Activated T-cell treated with anti-CD3 and anti-CD28 coated beads for 4 hours (primary cell): ENCODE measurements at places on chromosomes 1 and 21.

- DNase-seq: no peak
Observed at GRCh38 chr1:43522776-43523480, 7.8 kb upstream of the PTPRF start.

DNA sequence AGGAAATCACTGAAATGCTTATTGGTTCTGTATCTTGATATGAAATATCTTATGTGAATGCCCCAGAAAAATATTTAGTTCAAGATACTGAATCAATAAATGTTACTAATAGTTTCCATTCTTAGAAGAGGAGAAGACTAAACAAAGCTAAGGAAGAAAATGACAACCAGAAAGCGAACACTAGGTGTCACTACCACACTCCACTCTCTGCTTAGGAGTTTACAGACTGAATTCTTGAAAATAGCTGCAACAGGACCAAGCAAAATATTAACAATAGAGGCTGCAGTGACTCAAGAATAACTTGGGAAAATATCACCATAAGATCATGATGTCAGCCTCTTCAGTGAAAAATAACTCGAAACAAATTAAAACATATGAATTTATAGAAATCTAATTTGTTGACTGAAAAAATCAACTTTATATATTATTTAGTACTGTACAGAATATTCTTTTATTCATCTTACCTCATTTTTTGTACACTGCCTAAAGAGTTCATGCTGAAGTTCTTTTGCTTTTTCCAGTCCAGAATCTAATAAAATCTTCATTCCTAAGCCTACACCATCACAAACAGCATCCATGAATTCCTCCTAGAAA is 61.6 kb downstream of the KIF14 start:
- DNase-seq: no peak

- DNase-seq: no peak
Observed at GRCh38 chr1:53637511-53638359, 101.2 kb downstream of the GLIS1 start.

- DNase-seq: no peak
Observed at GRCh38 chr1:42779725-42780124, 5.1 kb upstream of the TMEM269 start.

DNA sequence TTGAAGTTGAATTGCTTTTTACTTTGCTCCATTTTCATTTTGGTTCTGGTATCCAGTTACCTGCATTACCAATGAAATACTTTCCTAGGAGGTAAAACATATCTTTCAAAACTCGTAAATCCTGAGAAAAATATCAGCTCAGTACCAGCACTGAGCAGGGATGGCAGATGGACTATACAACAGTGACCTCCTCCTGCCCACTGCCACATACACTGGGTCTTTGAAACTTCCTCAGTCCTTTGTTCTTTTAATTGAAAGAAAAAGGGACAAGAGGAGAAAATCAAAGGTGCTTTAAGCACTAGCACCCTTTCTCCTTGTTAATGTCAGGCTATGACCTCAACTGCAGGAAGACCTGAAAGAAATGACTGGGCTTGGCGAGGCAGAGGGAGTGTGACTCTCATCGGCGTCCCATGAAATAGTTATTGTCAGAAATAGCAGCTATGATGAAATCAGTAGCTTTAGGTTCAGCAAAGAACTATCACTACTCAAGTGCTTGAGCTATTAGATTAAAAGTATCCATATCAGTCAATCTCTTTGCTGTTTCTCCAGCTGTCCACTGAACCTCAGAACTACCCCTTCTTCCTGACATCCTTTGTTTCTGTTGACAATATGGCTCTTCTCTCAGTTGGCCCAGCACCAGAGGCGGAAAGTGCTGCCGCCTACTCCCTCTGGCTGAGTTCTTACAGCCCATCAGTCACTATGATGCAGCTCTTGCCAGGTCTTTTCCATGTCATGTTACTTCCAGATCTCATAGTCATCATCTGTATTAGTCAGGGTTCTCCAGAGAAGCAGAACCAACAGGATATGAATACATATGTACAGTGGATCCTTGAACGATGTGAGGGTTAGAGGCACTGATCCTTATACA is 207.0 kb upstream of the MAP1LC3C start:
- no peak for DNase-seq

DNA sequence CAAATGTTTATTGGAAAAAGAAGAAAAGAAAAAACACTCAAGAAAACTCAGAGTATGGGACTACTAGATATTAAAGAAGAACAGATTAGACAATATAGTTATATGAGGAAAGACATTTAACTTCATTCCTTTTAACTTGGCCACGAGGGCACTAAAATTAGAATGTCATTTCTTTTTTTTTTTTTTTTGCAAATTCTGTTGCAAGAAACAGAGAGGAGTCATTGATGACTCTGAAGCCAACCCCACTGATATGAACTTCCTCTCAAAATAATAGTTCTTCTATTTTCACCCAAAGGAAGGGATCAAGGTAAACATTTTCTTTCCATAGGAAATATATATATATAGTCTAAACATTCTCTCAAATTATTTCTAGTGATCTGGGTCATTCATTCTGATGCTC is 24.6 kb upstream of the PEX19 start:
- DNase-seq: no peak

GRCh38 chr1:116268211-116268610 is 104.8 kb upstream of the ATP1A1 start:
- no peak for DNase-seq

DNA sequence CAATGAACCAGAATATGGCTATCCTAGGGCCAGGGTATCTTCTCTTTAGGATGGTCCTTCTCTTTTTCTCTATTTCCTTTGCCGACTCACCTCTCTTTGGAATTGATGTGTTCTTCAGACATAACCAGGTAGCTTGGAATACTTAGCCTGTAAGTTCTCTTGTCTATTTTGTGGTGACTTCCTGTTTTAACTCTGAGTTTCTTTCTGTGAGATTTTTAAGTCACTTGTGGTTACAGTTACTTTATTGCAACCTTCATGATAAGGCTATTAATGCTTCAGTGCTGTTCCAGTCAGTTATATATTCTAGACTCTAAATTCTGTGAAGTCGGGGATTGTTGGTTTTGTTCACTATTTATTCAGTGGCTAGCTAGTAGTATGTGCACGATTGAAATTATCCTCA is 46.2 kb downstream of the DISP1 start:
- DNase-seq: no peak

- no peak for DNase-seq
Observed at GRCh38 chr1:94069919-94070285, 51.0 kb downstream of the ABCA4 start.

GRCh38 chr1:108636876-108637275 is 24.0 kb downstream of the HENMT1 start:
- DNase-seq: no peak

DNA sequence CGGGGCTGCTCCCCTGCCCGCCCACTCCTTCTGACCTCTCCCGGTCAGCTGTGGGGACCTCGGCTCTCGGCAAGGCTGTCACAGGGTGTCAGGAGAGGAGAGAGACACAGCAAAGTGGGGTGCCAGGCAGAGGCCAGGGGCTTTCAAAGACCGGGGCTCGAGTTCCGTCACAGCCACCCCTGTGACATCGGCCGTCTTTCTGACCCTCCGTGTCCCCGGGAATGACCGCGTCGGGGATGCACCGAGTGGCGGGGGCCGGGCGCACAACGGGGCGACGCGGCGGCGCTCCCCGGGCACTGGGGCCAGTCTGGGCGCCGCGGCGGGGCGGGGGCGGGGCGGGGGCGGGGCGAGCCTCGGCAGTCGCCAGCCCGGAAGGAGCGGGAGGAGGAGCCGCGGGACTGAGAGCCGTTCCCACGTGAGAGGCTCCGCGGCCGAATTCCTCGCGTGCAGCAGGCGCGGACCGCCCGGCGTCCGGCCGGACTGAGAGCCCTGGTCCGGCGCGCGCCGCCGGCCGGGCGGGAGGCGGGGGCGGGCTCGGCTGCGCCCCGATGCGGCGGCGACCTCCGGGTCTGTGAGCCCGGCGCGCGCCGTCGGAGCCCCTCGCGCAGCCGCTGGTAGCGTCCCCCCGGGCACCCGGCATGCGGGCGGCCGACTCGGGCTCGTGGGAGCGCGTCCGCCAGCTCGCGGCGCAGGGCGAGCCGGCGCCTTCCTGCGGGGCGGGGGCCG is 229.7 kb upstream of the TMEM51 start:
- DNase-seq: no peak

DNA sequence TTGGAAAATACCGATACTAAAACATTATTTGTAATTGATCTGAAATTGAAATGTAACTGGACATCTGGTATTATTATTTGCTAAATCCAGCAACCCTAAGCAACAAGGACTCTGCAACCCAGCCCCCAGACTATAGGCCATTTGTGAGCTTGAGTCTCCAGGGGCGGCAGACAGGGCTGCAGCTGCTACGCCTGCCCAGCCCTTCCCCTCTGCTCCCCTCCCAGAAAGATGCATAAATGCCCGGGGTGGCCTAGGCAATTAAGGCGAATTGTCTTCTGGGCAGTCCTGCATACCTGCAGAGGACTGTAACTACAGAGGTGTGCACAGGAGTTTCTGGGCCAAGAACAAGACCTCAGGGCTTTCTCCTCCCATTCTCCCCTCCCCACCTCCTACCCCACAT is 41.2 kb upstream of the LBR start:
- DNase-seq: no peak

- DNase-seq: no peak
Observed at GRCh38 chr21:31195334-31196015, 148.6 kb downstream of the TIAM1 start.

GRCh38 chr1:20480243-20480944 is 5.6 kb downstream of the CAMK2N1 start:
- no peak for DNase-seq

DNA sequence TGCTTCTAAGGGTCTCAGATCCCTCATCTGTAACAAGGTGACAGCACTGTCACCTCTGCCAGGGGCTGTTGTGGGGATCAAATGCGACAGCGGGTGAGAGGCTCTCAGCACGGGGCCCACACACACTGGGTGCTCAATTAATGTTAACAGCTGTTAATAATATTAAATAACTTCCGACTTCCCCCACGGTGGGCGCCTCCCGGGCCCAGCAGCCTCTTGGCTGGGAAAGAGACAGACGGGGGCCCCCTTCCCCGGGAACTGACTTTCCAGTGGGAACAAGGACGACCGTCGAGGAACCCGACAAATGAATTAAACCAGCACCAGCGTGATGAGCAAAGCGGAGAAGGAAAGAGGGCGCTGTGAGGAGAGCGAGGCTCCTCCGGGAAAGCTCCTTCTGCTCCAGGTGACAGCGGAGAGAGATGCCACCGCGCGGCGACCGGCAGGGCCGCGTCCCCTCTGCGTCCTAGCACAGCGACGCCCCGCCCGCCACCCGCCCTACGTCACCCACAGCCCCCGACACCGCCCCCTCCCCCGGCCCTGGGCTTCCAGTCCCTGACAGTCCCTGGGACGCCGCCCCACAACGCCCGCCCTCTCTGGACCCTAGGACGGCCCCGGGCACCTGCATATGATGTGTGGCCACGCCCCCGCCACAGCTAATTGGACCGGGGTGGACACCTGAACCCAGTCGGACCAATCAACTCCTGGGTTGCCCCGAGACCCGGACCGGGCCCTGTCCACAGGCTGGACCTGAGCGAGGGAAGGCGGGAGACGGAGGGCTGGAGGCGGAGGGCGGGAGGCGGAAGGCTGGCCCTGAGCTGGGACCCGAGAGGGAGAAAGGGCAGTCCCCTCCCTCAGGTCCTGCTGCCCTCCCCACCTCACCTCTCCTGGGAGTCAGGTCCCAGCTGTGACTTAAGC is 38.2 kb downstream of the MATN1 start:
- no peak for DNase-seq

DNA sequence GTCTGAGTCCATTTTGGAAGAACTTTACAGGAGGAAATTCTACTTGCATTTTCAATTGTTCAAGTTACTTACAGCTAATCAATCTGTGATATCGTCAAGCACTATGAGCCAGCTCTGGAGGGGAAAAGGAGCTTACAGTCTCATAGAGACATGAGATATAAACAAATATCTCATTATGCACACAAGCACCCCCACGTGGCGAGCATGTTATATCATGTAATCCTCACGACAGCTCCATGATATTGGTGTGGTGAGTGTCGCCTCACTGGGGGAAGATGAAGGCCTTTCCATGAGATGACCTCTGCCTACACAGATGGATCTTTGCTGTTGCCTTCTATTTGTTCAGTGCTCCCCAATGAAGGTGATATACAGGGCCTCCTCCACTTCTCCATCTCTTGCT is 34.6 kb downstream of the TNR start:
- no peak for DNase-seq

DNA sequence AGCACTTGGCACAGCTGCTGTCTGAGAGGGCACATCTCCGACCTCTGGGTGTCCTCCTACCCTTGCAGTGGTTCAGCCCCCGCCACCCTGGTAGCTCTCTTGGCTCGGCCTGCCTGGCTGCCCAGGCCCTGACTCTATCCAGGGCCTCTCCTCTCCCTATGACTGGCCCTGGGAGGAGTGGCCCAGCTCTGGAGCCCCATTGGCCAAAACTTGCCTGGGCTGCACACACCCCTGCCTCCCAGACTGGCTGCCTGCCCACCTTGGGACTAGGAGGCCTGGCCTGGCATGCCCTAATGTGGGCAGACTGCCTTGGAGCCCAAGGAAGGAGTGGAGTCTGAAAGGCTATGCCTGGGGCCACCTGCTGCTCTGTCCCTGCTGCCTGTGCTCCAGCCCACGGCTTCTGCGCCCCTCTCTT is 33.6 kb downstream of the ACOT11 start:
- no peak for DNase-seq

GRCh38 chr1:85655315-85655714 is 52.9 kb downstream of the ZNHIT6 start:
- DNase-seq: no peak

- no peak for DNase-seq
Observed at GRCh38 chr1:81780705-81781454, 19.9 kb upstream of the ADGRL2 start.

DNA sequence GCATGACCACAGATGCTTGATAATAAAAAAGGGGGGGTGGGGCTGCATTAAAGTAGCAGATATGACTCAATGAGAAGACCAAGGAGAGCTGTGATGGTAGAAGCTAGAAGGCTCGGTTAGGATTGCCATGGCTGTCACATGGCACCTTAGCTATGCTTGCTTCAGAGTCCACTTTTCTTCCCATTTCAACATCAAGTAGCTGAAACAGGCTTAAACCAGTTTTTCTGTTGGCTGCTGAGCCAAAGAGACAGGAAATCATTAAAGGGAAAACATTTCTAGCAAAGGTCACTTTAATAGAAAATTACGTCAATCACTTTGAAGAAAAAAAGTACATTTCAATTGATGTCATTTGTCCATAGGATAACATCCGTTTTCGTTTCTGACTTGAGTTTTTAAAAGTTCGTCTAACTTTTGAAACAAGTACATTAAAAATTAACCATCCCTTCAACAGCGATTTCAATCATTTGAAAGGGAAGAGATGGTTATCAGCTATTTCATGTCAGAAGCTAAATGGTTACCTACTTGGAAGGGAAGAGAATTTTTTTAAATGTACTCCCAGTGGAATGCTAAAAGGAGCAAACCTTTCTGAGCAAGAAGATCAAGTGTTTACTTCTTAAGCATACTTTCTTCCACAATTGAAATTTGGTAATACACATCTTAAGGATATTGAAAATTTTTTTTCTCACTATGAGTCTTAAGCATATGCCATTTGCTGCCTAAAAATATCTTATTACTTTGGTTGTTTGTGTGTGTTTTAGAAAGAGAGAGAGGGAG is 488.1 kb upstream of the PRMT6 start:
- DNase-seq: no peak
